ENCODE measurements at places on chromosomes 4 and X. TPM values are rescaled to one million over a fixed set of nuclear protein-coding genes. Genes with fewer than 3 reads are reported as not detected.

GRCh38 chrX:149455934-149456333 is 49.2 kb downstream of the IDS start:
- DNase-seq: no peak
- H3K36me3 ChIP-seq: peaks cover 4% of the 10 kb centered on the region
- no peak overlapping the region for H3K27ac ChIP-seq
- no peaks in the 10 kb centered on the region for H3K4me1 ChIP-seq
- no peaks in the 10 kb centered on the region for H3K27me3 ChIP-seq

DNA sequence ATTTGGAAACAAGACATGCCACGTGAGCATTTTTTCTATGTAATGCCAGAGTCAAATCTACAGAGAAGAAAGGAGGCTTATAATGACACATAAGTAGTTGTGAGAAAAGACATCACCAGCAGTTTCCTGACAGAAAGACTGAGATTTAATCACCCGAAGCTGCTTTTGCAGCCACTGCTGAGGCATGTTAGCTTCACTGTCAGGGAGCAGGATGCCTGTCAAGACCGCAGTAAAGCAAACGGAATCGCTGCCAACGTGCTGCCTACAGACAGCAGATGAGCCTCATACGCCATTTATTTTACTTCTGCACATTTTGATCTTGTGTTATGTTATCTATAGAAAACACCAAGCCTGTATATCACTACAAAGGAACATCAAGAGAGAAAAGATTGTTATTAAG is 68.7 kb upstream of the NDST3 start:
- no peaks in the 10 kb centered on the region for H3K36me3 ChIP-seq
- no peak for DNase-seq
- peaks cover 10% of the 10 kb centered on the region for H3K4me1 ChIP-seq
- H3K27me3 ChIP-seq: no peaks in the 10 kb centered on the region
- H3K4me3 ChIP-seq: no peak overlapping the region

GRCh38 chrX:67781132-67781531 is 237.3 kb downstream of the AR start:
- H3K27ac ChIP-seq: no peak overlapping the region
- no peak for DNase-seq
- H3K36me3 ChIP-seq: no peaks in the 10 kb centered on the region
- H3K27me3 ChIP-seq: no peaks in the 10 kb centered on the region

GRCh38 chrX:103737696-103738095 is 27.0 kb downstream of the TMEM31 start:
- no peak for DNase-seq
- no peaks in the 10 kb centered on the region for H3K36me3 ChIP-seq
- no peak overlapping the region for H3K4me3 ChIP-seq
- H3K4me1 ChIP-seq: peaks cover 27% of the 10 kb centered on the region

DNA sequence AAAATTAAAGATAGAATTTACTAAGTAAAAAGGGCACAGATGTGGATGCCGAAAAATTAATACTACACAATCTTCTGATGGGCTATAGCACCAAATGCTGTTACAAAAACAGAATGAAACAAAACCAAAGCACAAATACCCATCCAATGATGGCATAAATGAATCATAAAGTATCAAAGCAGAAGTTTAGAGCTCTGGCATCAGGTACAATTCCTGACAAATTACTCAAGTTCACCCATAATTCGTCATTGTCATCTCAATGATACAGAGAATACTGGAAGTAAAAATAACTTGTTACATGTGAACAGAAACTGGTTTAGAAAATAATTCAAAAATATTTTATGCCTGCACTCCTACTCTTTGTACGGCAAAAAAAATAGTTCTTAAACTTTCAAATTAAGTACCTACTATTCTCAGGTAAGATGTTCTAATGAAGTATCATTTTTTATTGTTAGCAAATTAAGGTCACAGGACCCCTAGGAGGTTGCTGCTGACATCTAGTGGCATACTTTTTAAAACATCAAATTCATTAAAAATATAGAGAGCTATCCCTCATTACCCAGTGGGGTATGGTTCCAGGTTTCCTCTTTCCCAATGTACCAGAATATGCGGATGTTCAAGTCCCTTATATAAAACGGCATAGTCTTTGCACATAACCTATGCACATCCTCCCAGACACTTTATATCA is 126.1 kb downstream of the INPP4B start:
- H3K27me3 ChIP-seq: no peaks in the 10 kb centered on the region
- no peak for DNase-seq

GRCh38 chrX:139020801-139021200 is 309.3 kb upstream of the FGF13 start:
- peaks cover 4% of the 10 kb centered on the region for H3K4me1 ChIP-seq
- H3K36me3 ChIP-seq: peaks cover 6% of the 10 kb centered on the region
- no peak overlapping the region for H3K4me3 ChIP-seq
- no peak overlapping the region for H3K27ac ChIP-seq

DNA sequence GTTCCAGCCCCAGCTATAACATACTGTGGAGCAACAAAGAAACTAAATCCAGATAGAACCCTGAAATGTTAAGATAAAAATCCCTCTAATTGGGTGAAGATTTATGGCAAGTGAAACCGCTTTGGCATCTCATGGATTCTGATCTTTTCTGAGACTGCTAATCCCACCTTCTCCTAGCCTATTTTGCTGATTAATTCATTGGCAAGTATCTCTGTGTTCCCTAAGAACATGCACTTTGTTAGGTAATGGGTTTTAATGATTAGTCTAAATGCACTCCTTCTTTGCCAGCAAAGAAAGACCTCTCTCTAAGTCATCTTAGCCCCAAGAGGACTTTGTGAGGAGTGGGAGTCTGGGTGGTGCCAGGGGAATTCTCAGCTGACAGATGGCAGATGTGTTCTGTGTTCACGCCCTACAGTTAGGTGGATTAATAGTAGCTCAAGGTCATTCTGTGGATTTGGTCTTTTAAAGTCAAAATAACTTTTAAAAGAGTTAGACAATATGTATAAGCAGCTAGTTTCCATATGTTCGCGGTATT is 171.3 kb downstream of the UNC5C start:
- H3K36me3 ChIP-seq: no peaks in the 10 kb centered on the region
- no peak overlapping the region for H3K27ac ChIP-seq
- H3K4me1 ChIP-seq: peaks cover 3% of the 10 kb centered on the region
- no peak for DNase-seq

TEX13C gene
- total RNA-seq: not detected

CNKSR2 gene
- 21.0 TPM for total RNA-seq

ADH5 gene
- total RNA-seq: 252 TPM

OR13H1 gene
- not detected for total RNA-seq

STBD1 gene
- 0.47 TPM for total RNA-seq

EVC2 gene
- 7.2 TPM for total RNA-seq

XK gene
- total RNA-seq: 0.12 TPM

SOWAHD gene
- 0.40 TPM for total RNA-seq

TSPAN7 gene
- total RNA-seq: 9.7 TPM

Measured in neural crest cell (in vitro differentiated cells).